H9 (cell line): ENCODE measurements at places on chromosomes 5 and 9.

GRCh38 chr9:72551306-72551705, 29.9 kb downstream of the TMC1 start:
- no peak for DNase-seq

GRCh38 chr5:141910271-141910673, 13.4 kb upstream of the DELE1 start:
- DNase-seq, result no peak

DNA sequence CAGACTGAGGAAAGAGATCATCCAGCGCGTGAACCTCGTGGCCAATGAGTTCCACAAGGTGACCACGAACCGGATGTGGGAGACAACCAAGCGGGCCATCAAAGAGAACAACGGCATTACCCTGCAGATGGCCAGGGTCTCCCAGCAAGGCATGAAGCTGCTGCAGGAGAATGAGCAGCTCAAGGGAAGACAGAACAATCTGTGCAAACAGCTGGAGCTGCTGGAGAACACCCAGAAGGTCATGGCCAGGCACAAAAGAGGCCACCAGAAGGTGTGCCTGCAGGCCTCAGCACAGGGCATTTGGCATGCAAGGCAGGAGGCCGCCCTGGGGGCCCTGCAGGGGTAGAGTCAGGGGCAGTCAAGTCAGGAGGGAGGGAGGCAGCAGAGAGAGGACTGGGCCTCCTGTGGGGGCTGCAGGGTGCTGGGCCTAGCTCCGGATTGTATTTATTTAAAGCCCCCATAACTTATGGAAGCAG, 4.2 kb downstream of the PTRH1 start:
- DNase-seq, result no peak

DNA sequence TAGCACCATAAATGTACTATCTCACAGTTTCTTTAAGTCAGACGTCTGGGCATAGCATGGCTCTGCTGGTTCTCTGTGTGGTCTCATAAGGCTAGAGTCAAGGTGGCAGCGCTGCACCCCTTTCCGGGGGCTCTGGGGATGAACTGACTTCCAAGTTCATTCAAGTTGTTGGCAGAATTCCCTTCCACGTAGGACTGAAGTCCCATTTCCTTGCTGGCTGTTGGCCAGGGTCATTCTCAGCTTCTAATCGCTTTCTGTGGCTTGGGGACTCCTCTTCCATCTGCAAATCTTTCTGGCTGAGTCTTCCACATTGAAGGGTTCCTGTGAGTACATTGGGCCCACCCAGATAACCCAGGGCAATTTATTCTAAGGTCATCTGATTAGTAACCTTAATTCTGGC, 211.0 kb downstream of the AGTPBP1 start:
- no peak for DNase-seq

DNA sequence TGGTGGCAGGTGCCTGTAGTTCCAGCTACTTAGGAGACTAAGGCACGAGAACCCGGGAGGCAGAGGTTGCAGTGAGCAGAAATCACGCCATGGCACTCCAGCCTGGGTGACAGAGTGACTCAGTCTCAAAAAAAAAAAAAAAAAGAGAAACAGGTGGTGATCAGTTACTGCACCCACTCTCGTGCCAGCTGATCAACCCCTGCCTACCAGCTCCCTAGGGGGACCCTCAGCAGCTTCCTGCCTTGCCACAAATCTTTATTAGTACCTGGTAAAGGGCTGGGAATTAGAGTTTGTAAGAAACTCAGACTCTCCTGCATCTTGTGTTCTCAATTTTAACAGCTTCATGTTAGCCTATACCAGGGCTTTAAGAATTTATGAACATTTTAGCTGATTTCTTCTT, 914.9 kb downstream of the EFNA5 start:
- no peak for DNase-seq

GRCh38 chr9:7489036-7489435, 310.5 kb downstream of the DMAC1 start:
- no peak for DNase-seq

- DNase-seq, result no peak
Measured at GRCh38 chr9:26673261-26673660, 219.3 kb downstream of the CAAP1 start.

GRCh38 chr5:60551250-60551649, 148.7 kb downstream of the DEPDC1B start:
- DNase-seq, result no peak

DNA sequence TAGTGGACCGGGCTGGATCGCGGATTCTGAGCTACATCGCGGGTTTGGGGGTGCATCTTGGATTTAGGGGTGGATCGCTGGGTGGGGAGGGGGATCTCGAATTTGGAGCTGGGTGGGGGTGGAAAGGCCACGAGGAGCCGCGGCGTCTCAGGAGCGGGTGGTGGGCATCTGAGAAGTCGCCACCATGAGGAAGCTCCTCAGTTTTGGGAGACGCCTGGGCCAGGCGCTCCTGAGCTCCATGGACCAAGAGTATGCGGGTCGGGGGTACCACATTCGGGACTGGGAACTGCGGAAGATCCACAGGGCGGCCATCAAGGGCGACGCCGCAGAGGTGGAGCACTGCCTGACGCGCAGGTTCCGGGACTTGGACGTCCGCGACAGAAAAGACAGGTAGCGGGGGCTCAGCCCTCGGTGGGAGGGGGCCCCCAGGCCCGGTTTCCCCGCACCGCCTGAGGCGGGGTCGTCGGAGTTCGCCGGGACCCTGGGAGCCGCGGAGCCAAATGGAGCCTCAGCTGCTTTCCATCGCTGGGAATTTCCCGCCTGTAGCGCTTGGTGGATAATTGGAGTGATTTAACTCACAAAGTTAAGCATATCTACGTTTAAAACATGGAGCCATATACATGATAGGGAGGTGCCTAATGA, 376 bp downstream of the ANKRD18B start:
- peak; percentile 35 for DNase-seq

GRCh38 chr9:36803961-36804360, 230.1 kb downstream of the PAX5 start:
- DNase-seq, result no peak
